Substantia nigra (tissue), 51 donors: ENCODE measurements at places on chromosomes 4 and X.

DNA sequence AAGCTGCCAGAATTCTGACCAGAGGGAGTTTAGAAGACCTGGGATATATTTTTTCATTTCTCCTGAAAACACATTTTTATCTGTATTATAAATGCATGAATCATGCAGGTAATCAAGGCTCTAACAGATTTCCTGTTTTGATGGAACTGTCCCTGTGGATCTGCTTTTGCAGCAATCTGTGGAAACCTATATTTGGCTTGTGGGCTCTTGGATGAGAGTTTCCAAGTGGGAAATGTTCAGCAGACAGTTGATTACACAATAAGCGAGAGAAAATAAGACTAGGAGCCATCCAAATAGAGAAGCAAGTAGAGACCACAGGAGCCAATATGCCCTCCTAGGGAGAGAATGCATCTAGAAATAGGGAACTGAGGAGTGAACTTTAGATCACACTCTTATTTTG is 105.0 kb downstream of the NDST3 start:
- no peak for DNase-seq

- DNase-seq, result no peak
Observed at GRCh38 chrX:108245462-108245861, 153.9 kb downstream of the ATG4A start.

- no peak for DNase-seq
Observed at GRCh38 chr4:100062921-100063320, 112.8 kb upstream of the H2AZ1 start.

DNA sequence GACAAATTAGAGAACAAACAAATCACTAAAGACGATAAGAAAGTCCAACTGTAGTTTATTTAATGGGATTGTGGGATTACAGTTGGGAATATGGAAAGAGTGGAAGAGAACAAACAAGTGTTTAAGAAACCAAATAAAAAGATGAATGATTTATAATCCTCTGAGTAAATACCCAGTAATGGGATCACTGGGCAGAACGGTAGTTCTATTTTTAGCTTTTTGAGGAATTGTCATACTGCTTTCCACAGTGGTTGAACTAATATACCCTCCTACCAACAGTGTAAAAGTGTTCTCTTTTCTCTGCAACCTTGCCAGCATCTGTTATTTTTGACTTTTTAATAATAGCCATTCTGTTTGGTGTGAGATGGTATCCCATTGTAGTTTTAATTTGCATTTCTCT is 15.0 kb downstream of the C4orf51 start:
- no peak for DNase-seq
